Vagina (tissue), 2 donors: ENCODE measurements at places on chromosomes 12 and 14.

- DNase-seq, result no peak
Measured at GRCh38 chr12:25135531-25136154, 59.3 kb downstream of the DNAI7 start.

DNA sequence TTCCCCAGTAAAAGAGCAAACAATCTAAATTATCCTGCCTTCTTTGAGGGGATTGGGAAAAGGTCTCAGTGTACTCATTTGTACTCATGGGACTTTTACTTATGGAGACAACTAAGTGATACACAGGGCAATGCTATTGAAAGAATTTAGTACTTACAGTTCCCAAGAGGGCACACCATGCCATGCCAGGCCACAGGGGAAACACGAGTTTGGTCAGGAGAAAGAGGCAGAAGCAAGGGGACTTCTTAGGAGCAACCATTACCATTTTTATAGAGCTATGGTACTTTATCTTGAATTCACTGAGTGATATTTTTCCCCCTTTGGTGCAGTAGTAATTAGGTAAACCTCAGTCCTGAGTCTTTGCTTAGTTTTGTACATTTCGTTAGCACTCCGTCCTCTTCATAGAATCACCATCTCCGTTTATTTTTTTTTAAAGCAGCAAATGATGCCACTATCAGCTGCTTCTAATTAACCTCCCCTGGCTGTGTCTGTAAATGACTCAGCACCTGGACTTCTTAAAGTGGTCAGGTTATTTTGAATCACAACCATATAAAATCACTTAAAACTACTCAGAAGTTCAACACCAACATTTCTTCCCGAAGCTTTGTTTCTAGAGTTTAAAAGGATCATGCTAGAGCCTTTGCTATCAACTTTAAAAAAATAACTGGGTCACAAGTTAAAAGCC, 5.9 kb upstream of the WASHC3 start:
- DNase-seq, result no peak

DNA sequence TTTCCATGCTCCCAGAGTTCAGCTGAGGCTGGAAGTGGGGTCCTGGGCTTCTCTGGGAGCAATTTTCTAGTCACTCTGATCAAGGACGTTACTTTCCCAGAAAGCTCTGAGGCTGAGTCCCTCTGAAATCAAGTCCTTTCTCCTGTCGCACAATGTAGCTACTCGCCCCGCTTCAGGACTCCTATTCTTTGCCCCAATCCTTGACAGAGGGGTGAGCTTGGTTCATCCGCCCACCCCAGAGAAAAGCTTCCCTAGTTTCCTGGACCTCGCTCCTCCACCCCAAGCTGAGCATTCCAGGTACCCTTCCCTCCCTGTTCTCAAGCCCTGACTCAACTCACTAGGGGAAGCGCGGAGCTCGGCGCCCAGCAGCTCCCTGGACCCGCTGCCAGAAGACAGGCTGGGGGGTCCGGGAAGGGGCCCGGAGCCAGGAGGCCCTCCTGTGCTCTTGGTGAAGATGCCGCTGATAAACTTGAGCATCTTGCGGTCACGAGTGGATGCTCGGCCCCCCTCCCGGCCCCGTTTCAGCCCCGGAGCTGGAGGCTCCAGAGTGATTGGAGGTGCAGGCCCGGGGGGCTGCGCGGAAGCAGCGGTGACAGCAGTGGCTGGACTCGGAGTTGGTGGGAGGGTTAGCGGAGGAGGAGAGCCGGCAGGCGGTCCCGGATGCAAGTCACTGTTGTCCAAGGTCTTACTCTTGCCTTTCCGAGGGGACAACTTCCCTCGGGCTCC, 1.6 kb downstream of the AGAP2 start:
- no peak for DNase-seq

GRCh38 chr14:49366416-49366815, 219.8 kb downstream of the RPS29 start:
- no peak for DNase-seq

DNA sequence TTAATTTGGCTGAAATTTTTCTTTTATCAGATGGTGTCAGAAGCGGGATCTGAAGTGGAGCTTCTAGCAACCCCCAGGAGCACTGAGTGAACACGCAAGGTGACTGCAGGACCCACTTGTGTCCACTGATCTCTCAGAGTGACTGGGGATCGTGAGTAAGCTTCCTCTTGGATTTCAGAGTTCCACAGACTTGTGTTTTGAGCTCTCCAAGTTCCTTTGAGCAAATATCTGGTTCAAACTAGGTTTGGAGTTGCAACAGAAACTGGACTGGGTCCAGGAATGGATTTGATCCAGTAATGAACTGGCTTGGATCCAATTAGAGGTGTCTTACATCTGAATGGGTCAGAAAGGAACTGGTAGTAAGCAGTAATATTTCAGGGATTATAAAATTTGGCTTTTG, 24.7 kb upstream of the B4GALNT1 start:
- no peak for DNase-seq

- DNase-seq, result no peak
Measured at GRCh38 chr12:124294780-124295341, at the start of gene RFLNA. Gene RFLNA, plus strand, starts transcription at chr12:124295093. Its CDS starts 337 bp downstream, at chr12:124295430.

- DNase-seq, result peak; percentile 92
Measured at GRCh38 chr14:101225157-101226152, 321.9 kb upstream of the RTL1 start.

GRCh38 chr14:103130965-103131364, 7.7 kb downstream of the TNFAIP2 start:
- DNase-seq, result no peak

DNA sequence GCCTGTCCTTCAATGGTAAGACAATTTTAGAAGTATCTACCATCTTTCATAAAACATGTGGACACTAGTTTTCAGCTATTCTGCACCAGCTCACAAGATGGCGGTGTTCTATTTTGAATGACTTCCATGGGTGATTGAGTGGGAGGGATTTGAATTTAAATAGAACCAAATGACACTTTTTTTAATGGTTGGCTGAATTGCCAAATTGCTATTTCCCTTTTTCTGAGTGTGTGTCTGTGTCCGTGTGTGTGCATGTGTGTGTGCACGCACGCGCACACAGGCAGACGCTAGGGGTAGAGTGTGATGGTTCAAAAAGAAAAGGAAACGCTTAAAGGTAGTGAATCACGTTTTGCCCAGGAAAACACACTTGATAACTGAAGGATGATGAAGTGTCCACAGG, 362.6 kb downstream of the DAD1 start:
- DNase-seq, result no peak

GRCh38 chr12:124570810-124571209, 3.4 kb upstream of the NCOR2 start:
- DNase-seq, result no peak

GRCh38 chr12:12523229-12523628, 39.4 kb downstream of the DUSP16 start:
- DNase-seq, result no peak

DNA sequence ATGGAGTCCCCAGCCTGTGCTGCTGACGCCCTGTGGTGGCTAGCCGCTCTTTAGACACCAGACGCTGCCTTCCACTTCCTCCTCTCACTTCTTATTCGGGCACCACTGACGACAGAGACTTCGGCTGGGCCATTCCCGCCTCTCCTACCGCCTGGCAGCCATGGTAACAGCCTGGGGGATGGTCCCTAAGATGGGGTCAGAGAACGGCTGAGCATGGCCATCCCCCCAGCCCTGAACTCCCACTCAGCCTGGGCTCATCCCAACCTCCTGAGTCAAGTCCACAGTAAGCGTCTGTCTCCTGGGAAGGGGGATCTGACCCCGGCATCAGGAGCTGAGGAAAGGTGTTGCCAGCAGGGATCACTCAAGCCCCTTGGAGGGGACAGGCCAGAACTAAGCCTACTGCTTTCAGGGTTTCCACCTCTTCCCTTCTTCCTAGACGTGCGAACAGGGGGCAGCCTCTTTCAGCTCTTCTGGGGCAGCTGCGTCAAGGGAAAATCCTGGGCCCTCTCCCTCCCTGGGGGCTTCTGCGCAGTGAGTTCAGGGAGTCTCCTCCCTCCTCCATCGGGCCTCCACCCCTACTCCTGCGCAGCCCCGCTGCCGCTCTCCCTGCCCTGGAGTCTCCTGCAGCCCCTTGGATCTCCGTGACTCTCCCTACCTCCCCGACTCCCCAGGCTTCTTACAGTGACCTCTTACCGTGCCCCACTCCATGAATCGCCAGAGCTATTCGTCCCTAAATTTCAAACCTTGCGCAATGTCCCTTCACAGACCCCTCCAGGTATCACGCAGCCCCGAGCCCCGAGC, 643 bp upstream of the TAMALIN start:
- no peak for DNase-seq

GRCh38 chr14:91293281-91293680, 48.8 kb upstream of the GPR68 start:
- DNase-seq, result peak; percentile 100

- no peak for DNase-seq
Measured at GRCh38 chr12:132445884-132446632, 43.9 kb upstream of the FBRSL1 start.

DNA sequence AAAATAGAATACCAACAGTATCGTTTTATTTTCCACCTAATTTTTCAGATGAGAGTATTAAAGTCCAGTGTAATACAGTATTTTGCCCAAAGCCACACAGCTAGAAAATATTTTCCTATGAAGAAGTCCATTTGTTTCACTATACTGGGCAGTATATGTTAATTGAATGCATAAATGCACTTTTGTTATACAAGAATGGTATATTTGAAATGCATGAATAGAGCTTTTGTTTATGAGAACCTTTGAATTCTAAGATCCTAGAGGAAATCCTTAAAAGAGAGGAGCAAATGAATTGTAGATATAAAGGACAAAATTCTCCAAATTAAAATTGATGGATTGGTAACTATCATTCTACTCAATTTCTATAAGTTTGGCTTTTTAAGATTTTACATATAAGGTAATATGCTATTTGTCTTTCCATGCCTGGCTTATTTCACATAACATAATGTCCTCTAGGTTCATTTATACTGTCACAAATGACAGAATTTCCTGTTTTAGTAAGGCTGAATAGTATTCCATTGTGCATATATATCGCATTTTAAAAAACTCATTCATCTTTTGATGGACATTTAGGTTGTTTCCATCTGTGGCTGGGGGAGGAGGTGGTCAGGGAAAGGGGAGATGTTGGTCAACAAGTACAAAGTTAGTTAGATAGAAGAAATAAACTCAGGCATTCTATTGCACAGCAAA, 136.6 kb upstream of the DCN start:
- DNase-seq, result no peak

DNA sequence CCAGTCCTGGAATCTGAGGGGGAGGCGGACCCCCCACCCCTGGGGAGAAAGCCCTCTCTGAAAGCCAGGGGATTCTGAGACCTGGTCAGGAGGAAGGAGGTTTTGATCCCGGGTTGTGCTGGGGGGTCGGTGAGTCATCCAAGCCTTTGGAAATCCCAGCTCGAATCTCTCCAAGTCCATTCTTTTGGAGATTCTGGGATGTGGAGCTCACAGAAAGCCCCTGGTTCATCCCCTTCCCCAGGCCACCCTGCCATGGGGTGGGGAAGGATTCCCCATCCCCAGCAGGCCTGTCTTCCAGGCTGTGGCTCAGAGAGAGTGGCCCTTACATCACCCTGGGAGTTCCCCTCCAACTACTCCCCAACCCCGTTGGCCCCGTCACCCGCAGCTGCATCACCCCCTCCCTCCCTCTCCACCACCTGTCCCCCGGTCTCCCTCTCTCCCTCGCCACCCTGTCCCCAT, 14.3 kb downstream of the EXOC3L4 start:
- DNase-seq, result no peak

- DNase-seq, result no peak
Measured at GRCh38 chr12:93453633-93454032, 11.9 kb upstream of the UBE2N start.

DNA sequence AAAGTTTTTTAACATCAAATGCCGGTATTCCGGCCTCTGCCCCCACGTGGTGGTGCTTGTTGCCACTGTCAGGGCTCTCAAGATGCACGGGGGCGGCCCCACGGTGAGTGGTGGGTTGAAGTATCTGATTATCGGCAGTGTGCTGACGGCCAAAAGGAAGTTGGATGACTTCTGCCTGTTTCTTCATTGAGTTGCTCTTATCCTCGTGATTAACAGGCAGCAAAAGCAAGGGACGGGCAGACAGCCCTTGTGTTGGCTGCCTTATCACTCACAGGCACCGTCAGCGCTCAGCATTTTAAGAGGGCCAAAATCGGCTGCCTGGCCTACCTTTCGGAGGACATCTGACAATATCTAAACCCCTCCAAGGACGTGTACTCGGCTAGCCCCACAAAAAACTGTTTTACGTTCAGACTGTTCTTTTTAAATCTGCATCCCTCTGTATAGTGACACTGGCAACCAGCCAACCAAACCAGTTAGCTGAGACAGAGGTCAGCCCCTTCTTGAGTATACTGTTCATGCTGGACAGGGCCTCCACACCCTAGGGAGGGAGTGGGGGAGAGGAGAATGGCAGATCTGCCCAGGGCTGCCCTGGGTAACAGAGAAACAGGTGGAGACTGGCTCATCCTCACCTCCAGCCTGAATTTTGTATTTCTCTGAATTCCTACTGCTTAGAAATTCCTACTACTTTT, 22.9 kb upstream of the AKAP5 start:
- DNase-seq, result no peak

GRCh38 chr12:93502802-93503623, 35.7 kb downstream of the MRPL42 start:
- no peak for DNase-seq
